RCC 7860 (cell line): ENCODE measurements at places on chromosomes 4 and X.

- DNase-seq, result no peak
These were observed 69.5 kb upstream of the CT45A1 start for GRCh38 chrX:135643916-135644315.

GRCh38 chr4:48670587-48670986 is 109.5 kb downstream of the FRYL start:
- DNase-seq, result no peak

- DNase-seq, result no peak
These were observed 27.4 kb downstream of the HMGN5 start for GRCh38 chrX:81174286-81174685.

- peak; percentile 71 for DNase-seq
These were observed 81.5 kb upstream of the EGFL6 start for GRCh38 chrX:13487731-13488505.

DNA sequence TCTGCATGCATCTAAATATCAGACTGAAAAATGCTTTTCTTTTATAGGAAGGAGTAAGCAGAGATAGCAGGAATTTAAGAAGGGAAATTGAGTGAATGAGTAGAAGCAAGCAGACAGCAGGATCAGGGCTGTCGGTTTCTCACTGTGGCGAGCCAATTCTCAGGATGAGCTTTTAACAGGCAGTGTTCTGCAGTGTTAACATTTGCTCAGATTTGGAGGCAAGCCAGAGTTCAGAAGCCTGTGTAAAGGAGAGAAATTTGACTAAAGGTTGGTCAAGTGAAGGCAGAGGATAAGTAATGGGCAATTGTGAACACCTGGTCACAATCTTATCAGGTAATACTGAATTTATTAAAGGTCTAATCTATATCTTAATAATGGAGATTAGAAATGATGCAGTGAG is 133.3 kb upstream of the MAGEB16 start:
- DNase-seq, result no peak

GRCh38 chr4:169650227-169650936 is 30.0 kb downstream of the CLCN3 start:
- no peak for DNase-seq

- no peak for DNase-seq
These were observed 63.2 kb upstream of the CT83 start for GRCh38 chrX:116526010-116526409.

- no peak for DNase-seq
These were observed 1106.4 kb upstream of the INTU start for GRCh38 chr4:126526335-126526734.

GRCh38 chr4:184649971-184650855 is 675 bp downstream of the PRIMPOL start:
- no peak for DNase-seq

DNA sequence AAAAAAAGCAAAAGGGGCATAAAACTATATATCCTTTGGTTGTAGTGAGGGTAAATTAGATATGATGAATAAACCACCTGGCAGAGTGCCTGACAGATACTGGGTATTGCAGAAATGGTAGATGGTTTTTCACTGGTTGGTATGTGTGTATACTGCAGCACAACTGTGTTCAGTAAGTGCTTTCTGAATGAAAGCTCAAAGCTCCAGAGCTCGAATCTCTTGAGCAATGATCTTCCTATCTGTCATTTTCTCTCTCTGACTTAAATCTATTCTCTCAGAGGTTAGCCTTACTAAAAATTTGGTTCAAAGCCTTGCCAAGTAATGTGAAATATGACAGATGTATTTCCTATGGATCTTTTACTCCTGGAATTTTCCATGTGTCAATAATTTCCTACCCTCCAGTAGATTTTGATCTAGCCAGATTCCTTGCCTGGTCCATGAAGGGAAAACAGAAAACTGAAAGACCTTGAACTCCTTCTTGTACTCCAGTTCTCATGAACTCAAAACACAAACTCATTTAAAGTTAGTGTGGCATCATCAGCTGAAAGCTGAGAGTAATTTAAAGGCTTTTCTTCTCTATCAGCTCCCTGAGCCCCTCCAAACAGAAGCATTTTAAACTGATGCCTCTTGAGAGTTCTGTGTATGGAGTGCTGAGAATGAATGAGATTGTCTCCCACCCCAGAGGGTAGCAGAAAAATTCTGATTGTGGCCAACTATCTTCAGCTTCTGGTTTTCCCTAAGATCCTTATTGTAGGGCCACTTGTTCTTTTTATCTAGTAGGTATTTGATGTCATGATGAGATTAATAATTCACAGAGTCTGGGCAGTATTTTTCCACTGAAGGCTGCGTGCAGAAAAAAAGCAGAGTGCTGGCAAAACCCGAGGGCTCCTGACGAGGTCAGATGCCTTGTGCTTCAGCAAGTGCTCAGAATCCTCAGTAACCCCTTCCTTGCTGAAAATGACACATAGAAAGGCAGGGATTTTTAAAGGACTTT is 363.4 kb upstream of the BOD1L1 start:
- peak; percentile 91 for DNase-seq

- no peak for DNase-seq
These were observed 5.1 kb downstream of the TIMP1 start for GRCh38 chrX:47587091-47587891.

GRCh38 chr4:1898681-1899080 is 27.5 kb downstream of the NSD2 start:
- DNase-seq, result no peak

DNA sequence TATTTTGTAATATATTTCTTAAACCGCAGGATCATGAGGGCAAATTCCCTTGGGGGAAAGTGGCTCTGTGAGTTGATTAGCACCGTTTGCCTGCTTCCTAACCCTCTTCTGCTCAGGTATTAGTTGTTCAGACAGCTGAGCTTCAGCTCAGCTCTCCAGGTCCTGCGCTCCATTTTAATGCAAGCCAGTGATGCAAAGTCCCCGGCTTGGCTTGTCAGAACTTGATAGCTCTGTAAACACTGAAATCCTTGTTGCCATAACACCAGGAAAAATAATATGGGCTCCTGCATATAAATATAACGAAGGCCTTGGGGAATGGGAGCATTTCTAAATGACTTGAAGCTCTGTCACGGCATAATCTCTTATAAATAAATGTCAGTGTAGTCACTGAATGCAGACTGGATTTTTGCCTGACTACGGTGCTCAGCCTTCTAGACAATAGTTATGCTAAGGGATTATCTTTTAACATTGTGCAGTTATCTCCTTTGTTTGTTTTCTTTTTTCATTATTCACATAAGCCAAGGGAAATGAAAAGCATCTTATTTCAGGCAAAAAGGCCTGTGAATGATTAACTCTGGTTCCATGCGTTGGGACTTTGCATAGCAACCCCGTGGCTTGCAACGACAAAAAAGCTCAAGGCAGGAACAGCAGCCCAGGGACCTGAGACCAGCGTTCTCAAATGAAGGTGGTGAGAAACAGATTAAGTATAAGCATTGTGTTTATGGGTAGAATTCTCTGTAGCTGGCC is 253.2 kb downstream of the SPRY1 start:
- DNase-seq, result no peak

DNA sequence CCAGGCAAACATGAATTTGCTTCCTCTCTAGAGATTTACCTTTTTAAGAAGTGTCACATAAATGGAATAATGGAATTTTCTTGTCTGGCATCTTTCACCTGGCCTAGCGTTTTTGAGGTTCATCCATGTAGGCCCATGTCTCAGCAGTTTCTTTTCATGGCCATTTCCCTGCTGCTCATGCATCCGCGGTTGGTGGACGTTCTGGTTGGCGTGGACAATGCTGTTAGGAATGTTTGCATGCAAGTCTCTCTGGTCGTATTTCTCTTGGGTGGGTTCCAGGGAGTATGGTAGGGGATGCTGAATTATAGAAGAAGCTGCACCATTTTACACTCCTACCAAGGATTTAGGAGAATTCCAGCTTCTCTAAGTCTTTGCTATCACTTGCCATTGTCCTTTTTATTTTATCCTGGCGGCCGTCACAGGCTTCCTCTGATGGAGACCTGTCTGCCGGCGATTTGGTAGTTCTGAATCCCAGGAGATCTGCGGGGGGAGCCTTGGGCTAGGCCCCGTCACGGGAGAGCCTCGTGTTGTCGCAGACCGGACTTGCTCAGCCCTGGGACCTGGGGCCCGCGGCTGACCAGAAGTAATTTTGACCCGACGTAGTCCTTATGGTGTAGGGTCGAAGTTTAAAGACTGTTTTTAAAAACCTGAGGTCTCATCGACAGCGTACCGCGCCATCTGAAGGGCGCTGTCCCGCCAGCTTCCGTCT is 56.9 kb upstream of the TADA2B start:
- DNase-seq, result peak; percentile 11

DNA sequence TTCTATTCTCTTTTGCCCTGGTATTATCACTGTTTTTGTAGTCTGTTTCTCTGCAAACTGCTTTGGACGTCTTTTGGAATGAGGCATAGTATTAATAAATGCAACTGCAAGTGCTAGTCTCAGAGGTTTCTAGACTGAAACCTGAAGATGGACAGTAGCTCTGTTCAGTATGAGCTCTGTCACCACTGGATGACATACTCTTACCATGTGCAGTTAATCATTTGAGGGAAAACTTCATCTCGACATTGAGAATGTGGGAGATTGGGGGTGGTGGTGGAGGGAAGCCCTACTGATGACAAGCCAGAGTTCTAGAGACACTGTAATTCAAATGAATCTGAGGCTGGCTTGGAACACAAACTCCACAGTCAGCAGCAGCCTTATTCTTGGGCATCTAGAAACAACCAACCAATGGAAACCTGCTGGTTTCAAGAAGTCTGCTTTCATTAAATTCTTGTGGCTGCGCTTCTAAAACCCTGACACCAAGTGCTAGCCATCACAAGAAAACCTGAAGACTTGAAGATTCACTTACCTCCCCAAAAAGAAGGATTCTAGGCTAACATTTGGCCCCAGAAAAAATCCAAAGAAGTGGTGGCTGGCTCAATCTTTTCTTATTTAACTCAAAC is 161.7 kb downstream of the RASL11B start:
- no peak for DNase-seq

- peak; percentile 46 for DNase-seq
These were observed 71.3 kb upstream of the ENOX2 start for GRCh38 chrX:130974323-130974722.

DNA sequence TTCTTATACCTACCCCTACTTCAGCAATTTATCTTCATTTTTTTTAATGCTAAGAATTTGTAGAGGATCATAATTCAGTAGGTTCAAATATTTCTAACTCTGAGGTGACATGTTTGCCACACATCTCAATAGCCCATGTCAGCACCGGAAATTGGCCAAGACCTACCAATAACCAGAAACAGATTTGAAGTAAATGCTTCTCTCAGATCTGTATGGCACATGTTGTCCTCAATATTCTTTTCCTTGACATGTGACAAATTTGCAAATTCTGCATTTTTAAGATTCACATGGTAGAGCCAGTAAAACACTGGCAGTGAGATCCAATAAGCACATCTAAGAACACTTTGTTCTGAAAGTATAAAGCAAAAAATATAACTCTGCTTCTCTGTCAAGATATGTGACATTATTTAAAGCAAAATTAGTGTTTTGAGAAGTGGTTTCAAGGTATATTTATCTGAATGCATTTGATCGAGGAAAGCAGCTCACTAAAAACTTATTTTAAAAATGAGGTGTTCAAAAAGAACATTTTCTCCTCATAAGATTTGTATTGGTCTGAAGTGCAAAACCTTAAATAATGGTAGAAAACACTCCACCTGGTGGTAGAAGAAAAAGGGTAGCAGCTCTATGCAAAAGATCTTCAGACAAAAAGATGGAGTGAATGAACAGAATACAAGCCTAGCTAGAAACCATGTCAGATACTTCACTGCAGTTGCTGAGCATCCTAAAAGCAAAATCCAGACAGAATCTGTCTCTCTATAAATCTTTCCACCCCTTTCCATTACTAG is 513.8 kb upstream of the FAM241A start:
- no peak for DNase-seq

- DNase-seq, result no peak
These were observed 101.6 kb downstream of the PDE5A start for GRCh38 chr4:119526786-119527550.

DNA sequence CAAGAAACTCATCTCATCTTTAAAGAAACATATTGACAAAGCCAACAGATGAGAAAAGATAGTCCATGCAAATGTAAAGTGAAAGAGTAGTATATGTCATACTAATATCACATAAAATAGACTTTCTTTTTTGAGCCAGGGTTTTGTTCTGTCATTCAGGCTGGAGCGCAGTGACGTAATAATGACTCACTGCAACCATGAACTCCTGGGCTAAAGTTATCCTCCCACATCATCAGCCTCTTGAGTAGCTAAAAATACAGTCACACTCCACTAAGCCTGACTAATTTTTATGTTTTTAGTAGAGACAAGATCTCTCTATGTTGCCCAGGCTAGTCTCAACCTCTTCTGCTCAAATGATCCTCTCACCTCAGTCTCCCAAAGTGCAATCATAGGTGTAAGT is 51.8 kb upstream of the TRAM1L1 start:
- peak; percentile 94 for DNase-seq

GRCh38 chr4:122456231-122457116 is at the start of gene IL2:
IL2 (minus strand) TSS chr4:122456725; CDS start chr4:122456440, 285 bp downstream.
- no peak for DNase-seq

DNA sequence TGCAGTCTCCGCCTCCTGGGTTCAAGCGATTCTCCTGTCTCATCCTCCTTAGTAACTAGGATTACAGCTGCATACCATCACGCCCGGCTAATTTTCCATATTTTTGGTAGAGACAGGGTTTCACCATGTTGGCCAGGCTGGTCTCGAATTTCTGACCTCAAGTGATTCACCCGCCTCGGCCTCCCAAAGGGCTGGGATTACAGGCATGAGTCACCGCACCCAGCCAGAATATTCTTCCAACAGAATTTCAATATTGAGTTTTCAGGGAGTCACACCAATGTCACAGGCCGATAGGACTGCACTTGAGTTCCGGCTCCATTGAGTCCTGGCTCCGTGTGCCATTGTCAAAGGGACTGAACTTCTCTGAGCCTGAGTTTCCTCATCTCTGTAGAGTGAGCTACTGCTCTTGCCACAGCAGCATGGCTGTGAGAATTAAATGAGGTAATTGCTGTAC is 82.9 kb downstream of the CLCN4 start:
- peak; percentile 84 for DNase-seq
